Caudate nucleus (tissue), 63 donors: ENCODE measurements at places on chromosomes 1 and 21.

DNA sequence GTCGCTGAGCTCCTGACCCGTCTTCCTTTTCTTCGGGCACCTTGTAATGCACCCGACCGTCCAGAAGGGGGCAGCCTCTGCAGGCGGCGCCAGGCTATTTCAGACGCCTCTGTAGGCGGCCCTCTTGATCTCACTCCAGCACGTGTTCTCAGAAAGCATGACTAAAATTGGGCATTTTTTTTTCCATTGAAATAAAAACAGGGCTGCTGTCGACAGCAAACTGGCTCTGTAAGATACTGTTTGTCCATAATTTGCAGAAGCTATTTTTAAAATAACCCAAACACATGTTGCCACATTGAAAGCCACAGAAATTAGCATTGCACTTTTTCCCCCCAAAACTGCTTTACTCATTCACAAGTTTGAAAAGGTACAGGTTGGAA is 78.0 kb downstream of the STUM start:
- no peak for DNase-seq

DNA sequence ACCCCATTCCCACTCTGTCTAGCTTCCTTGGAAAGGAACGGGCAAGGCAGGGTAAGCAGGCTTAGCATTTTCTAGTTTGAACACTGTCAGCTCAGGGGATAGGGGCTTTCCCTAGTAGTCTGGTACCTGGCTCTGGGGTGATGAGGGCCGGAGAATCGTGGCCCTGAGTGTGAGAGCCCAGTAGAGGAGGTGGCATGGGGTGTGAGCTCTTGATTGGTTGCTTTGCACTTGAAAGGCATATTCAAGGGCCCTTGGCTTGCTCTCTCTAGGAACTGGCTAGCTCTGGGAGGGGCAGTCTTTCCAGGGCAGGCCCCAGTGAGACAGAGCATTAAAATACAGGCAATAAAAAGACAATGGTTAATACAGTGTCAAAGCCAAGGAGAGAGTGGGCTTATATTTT is 10.8 kb upstream of the EXTL1 start:
- no peak for DNase-seq

GRCh38 chr1:2973601-2974593 is 47.4 kb upstream of the ACTRT2 start:
- DNase-seq: no peak

DNA sequence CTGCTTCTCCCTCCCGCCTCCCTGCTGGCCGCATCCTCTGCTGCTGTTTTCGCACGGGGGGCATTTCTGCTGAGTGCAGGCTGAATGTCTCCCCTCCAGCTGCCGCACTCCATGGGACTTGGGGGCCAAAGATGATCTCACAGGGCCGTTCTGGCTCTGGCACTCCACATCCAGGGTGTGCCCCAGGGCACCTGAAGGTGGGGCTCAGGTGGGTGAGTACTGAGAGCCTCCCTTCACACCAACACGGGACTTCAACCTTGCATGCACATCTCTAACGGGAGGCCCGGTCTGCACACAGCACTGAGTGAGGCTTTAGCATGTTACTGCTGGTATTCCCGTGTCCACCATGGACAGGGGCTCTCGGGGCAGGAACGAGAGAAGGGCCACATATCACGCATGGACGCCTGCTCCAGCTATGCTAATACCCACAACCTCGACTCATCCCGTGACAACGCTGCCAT is 88.9 kb downstream of the DMRTB1 start:
- DNase-seq: no peak

DNA sequence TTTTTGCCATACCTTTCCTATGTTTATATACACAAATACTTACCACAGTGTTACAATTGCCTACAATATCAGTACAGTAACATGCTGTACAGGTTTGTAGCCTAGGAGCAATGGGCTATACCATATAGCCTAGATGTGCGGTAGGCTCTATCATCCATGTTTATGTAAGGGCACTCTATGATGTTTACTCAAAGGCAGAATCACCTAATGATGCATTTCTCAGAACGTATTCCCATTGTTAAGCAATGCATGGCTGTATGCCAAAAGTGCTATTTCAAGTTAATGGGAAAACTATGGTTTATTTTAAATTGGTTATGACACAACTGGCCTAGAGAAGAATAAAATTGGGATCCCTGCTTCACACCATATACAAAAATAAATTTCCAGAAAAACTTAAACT is 36.9 kb upstream of the DISP1 start:
- no peak for DNase-seq

DNA sequence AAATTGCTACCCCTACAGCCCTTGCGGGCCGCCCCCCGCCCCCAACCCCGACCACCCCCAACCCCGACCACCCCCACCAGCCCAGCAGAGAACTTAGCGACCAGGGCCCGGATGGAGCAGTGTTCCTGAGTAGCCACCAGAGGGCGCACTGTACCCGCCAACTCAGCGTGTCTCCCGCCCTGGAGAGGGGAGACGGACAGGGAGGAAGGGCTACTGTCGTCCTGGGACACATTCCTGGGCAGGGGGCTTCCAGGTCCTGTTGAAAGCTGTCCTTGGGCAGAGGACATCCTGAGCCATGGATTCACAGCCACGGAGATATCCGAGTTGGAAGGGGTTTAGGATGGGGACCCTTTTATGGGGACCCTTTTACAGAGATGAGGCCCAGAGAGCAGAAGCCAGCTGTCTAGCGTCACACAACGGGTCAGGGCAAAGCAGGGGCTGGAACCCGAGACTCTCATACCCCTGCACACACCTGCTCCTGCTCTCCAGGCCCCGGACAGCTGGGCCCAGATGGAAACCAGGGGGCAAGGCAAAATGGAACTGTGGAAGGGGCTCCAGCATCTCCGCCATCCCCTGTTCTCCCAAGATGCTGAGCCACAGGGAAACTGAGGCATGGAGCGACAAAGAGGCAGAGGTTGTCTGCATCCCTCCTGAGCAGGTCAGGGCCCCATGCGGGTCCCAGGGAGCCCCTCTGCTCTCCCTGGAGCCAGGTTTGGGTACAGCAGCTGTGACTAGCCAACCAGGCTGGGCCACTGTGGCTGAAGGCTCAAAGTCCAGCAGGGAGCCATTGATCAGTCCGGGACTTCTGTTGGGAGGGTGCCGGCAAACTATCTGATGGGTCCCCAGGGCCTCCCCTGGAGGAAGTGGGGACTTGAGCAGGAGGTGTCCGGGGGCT is 25.0 kb upstream of the LAPTM5 start:
- peak; percentile 49 for DNase-seq

- no peak for DNase-seq
Observed at GRCh38 chr1:7644961-7645750, 125.9 kb upstream of the VAMP3 start.

DNA sequence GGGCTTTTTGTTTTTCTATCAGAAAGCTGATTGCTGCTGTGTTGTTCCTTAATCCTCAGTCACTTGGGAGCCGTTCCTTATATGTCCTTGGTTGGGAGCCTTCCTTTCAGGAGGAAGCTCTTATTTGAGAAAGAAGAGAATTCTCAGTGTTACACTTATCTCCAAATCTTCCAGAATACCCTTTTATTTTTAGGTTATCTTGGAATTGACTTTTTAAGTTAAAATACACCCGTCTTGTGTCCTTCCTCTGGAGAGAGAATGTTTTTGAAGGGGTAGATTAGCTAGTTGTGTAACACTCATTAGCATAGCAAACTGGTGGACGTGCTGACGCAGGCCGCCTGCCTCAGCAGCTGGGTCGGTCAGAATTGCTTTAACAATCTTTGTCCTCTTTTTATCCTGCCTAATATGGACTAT is 42.1 kb downstream of the LRRC8B start:
- DNase-seq: peak; percentile 32

- DNase-seq: no peak
Observed at GRCh38 chr1:4126731-4127591, 226.9 kb upstream of the C1orf174 start.

- no peak for DNase-seq
Observed at GRCh38 chr21:17343055-17343454, 169.8 kb upstream of the CXADR start.

DNA sequence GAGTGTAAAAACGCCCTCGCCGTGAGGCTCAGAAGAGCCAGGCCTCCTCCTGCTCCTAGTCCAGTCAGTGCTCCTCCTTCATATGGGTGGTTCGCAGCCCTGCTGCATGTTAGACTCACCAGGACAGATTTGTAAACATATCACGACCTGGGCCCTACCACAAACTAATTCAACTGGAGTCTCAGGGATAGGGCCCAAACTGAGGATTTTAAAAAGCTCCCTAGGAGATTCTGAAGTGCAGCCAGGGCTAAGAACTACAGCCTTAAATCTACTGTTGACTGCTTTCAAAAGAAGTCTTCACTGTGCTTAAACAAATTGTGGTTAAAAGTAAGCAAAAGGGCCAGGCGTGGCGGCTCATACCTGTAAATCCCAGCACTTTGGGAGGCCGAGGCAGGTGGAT is 57.0 kb downstream of the CAMTA1 start:
- DNase-seq: no peak

- DNase-seq: no peak
Observed at GRCh38 chr1:230749635-230750034, 2.4 kb downstream of the CAPN9 start.

- no peak for DNase-seq
Observed at GRCh38 chr1:116150368-116150767, 39.2 kb downstream of the MAB21L3 start.

GRCh38 chr1:163922743-163923201 is 601.0 kb downstream of the NUF2 start:
- DNase-seq: no peak

GRCh38 chr1:89335486-89335885 is 28.4 kb upstream of the GBP6 start:
- no peak for DNase-seq

DNA sequence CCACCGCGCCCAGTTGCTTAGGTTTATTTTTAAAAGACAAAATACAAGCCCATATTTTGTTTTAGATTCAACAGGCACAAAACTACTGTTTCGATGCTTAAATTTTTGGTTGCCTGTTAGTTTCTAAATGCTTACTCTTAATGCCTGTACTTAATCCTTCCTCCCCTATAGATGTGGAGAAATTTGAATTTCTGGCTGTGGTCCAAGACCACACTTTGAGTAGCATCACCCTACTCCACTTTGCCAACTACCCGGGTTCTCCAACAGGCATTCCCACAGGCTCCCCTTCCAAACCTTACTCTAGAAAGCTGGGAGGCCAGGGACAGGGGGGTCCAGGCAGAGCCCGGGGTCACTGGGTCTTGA is 20.0 kb downstream of the LACTBL1 start:
- DNase-seq: no peak

GRCh38 chr1:29752141-29752540 is 515.8 kb downstream of the PTPRU start:
- no peak for DNase-seq

DNA sequence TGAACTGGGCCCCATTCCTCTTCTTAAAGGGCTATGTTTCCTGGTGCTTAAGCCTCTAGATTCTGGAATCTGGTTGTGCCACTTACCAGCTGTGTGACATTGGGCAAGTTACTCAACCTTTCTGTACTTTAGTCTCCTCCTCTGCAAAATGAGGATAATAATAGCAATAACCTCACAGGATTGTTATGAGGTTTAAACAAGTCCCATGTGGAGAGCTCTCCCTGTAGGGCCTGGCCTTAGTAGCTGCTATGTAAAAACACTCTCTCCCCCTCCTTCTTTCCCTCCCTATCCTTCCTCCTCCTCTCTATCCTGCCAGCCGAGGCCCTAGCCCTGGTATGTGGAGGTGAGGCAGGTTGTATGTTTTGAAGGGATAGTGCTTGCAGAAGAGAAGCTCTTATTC is 8.2 kb upstream of the PEAR1 start:
- DNase-seq: no peak

GRCh38 chr21:29022166-29022565 is 2.3 kb upstream of the USP16 start:
- DNase-seq: no peak

DNA sequence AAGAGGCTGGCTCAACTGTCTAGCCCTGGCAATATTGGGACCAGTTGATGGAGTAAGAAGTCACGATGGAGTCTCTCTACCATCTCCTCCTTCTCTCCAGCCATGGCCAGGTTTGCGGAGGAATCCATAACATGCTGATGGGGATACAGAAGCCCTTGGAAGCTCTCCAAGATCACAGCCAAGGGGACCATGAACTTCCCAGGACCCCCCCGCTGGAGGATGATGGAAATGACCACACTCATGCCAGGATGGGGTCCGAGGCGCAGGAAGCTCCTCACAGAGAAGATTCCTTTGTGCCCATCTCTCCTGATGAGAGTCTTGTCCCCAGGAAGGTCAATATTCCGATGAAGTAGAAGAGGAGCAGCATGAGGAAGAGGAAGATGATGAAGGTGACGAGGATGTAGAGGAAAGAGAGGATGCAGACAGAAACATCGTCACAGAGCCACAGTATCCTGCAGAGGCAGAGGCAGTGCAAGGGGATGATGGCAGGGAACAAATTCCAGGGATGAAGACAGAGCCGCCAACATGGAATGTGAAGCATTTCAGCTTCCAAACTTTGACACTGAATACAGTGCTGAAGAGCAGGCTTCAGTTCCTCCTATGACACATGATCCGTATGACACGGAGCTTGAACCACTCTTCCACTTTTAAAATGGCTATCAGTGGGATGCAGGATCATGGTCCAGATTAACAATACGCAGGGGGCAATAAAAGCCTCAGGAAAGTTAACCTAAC is 57.9 kb upstream of the EDN2 start:
- no peak for DNase-seq

DNA sequence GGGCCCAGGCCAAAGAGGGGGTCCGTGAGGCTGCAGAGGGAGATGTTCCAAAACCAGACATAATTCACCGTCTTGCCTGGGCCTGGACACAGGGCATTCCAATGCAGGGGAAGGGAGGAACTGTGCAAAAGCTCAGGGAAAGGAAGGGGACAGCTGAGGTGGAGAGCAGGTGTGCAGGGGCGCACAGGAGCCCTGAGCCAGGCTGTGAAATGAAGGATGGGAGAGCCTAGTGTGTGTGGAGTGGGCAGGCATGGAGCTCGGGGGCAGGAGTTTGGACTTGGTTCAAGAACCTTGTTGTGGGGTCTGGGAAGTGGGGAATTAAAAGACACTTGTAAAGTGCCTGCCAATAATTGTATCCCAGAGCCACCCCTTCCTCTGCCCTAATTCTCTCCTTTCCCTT is 2.3 kb downstream of the TNNI1 start:
- no peak for DNase-seq

DNA sequence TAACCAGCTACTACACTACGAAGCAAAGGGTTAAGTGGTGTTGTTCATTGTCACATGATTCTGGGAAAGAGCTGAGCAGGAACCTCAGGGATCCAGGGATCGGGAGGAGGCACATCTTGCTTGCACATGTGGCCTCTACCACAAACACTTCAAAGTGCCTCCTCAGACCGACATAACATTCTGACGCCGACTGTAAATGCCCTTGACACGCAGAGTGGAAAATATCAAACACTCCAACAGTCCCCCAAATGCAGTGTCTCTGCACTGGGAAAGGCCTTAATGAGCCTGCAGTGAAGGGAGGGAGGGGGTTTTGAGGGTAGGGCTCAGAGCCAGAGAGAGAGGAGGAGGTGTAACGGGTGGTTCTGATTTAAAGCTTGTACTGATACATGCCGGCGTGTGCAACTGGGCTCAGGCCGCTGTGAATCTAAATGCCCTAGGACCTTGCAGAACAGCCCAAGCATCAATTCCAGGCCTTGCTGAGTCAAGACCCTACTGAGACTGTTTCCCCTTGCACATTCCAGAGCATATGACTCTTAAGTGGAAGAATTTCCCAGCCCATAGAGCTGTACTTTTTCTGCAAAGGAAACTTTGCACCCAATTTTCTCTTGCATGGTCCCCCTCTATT is 163.7 kb downstream of the NTMT2 start:
- DNase-seq: no peak
